ENCODE measurements at places on chromosomes 2 and 18. TPM values are rescaled to one million over a fixed set of nuclear protein-coding genes. Genes with fewer than 3 reads are reported as not detected.

- DNase-seq, result peak; percentile 21
Measured at GRCh38 chr2:239164335-239164871, 236.4 kb downstream of the HDAC4 start.

- no peak for DNase-seq
Measured at GRCh38 chr2:37625156-37625555, 46.3 kb downstream of the CDC42EP3 start.

DNA sequence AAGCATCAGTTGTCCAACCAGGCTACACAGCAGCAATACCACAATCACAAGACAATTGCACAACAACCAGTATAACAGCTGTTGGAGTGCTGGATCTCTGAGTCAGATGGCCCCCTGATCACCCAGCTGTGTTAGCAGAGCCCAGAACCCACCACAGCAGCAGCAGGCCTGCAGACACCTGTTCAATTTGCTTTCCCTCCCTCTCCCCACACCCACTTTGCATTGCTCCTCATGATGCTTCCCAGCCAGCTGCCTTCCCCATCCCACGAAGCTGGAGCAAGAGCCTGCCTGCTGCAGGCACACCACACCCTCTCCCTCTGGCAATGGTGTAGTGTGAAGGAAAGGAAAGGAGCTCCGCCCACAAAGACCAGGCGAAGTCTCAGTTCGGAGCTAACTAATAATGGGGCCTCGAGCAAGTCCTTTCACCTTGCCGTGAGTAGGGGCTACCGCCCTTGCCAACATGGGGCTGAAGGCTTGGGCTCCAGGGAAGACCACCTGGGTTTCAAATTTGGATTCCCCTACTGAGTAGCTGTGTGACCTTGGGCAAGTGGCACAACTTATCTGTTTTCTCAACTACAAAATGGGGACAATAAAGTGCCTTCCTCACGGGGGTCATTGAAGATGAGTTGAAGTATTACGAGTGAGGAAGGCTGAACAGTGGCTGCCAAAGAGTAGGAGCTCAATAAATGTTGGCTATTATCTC, 19.4 kb upstream of the ZBTB7C start:
- no peak for DNase-seq

DNA sequence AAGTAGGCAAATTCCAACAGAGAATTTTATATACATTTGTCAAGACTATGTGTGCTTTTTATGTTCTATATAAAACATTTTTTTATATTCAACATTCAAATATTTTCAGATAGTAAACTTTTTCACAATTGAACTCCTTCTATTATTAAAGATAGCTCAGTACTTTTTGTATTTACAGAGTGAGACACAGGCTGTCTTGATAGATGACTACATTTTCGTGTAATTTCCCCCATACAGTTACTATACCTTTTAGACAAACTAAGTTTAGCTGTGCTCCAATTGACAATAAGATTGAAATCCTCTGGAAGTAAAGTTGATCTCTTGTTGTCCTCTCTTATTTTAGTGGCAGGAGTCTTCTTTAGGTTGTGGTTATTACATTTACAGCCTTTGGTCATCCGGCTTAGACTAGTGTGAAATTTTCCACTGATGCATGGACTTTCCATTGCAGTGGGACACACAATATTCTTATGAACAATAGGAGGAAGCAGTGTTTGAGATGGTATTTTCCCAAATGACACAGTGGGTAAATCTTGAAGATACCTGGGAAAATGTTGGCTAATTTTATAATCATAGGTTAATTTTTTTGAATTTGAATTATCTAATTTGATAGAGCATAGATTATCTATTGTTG, 21.0 kb downstream of the ZSWIM2 start:
- no peak for DNase-seq

GRCh38 chr2:8546612-8547283, 135.1 kb upstream of the ID2 start:
- no peak for DNase-seq

- DNase-seq, result peak; percentile 63
Measured at GRCh38 chr18:26655525-26656430, 107.4 kb upstream of the KCTD1 start.

DNA sequence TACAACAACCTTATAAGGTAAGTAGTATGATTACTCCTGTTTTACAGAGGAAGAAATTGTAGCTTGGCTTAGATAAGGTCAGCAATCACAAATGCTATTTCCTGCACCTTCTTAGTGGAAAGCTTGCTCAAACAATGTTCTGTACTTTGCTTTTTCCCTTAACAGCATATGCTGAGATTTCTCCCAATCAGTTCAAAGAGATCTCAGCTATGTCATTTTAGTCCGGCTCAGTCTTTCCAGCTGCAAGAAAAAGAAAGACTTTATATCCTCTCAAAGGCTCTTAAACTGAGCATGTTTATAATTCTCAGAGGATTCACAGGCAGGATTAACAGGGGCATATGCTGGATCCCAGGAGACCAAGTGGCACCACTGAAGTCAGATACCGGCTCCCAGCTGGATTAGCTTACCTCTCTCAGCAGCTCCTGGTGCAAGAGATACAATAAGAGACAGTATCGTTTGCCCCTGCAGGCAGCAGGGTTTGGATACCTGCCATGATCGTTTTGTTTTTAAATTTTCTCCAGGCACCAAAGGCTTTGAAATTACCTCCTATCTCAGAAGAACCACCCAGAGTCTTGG, 29.5 kb downstream of the KIAA2012 start:
- DNase-seq, result no peak

DNA sequence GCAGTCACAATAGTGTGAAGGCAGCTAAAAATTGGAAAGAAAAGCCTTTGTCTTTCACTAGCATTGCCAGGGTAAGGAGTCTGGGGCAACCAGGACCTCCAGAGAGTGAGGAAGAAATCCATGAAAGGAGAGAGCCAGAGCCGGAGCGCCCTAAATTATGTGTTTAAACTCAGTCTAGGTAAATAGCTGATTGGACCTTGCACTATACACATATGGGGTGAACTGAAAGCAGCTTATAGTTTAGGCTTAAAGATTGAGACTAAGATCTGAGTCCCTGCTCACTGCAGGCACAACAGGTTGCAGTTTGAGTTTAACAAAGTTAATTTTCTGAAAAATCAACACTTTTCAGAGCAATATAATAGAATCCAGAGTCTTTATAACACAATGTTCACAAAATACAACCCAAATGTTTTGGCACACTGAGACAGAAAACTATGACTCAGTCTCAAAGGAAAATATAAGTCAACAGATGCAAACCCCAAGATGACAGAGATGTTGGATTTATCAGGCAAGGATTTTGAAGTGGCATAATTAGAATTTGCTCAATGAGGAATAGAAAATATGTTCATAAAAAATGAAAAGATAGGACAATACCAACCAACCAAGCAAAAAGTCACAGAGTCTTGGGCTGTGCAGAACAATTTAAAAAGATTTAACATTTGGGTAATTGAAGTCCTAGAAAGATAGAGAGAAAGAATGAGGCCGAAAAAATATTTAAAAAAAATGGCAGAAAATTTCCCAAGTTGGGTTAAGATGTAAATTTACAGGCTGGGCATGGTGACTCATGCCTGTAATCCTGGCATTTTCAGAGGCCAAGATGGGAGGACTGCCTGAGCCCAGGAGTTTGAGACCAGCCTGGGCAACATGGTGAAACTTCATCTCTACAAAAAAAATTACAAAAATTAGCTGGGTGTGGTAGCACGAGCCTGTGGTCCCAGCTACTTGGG, 39.6 kb downstream of the DOK1 start:
- no peak for DNase-seq

DNA sequence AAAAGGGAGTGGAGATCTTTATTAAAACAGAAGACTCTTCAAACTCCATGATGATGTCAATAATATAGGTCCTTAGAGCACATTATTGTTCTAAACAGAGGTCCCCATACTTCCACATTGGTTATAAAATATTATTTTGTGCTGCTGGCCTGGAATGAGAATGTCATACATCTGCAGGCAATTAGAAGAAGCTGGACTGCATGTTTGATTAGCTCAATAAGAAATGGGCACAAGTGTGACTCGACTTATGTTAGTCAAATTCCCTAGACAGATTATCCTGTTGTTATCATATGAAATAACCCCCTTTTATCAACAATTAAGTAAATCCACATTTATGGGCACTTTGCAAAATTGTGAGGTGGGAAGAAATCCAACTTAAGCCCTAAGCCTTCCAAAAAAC, 8.8 kb downstream of the EFEMP1 start:
- DNase-seq, result no peak

DNA sequence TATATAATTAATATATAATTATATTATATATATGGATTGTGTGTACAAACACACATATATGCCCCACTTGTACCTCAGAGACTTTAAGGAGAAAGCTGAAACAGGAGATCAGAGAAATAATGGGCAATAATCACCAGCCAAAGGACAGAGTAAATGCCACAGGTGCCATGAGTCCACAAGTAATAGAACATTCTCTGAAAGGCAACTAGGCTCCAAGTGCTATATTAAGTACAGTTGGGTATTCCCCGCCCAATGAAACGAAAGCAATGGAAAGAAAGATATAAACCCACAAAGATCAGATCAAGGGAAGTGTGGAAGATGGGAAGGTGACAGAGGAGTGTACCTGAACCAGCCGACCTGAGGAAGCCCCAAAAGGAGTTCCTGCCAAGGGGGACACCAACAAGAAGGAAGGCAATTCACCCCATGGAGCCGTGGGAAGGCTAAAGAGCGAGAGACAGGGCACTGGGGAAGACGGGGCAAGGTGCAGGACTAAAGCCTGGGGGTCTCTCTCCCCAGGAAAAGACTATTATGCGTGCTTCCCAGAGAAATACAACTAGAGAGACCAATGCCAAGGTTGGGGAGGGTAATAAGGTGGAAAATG, 19.0 kb downstream of the DYM start:
- DNase-seq, result no peak

DNA sequence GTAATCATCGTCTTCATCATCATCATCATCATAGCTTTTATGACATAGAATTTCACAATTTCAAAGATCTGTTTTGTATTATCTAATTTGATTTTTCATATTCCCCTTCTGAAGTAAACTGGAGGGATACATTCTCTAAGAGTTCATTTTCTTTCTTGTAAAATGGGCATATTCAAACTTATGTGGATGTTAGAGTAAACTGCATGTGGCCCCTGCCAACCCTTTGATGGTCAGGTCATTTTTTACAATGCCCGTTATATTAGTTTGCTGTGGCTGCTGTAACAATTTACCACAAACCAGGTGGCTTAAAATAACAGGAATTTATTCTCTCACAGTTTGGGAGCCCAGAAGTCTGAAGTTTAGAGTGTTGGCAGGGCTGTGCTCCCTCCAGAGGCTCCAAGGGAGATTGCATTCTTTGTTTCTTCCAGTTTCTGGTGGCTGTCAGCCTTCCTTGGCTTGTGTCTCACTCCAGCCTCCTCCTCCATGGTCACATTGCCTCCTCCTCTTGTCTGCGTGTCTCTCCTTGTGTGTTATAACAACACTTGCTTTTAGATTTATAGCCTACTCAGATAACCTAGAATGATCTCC, 127.5 kb upstream of the MMADHC start:
- peak; percentile 15 for DNase-seq

GRCh38 chr18:56235481-56236013, 402.8 kb downstream of the TXNL1 start:
- DNase-seq, result no peak

- no peak for DNase-seq
Measured at GRCh38 chr2:133734716-133735495, 166.6 kb upstream of the NCKAP5 start.

DNA sequence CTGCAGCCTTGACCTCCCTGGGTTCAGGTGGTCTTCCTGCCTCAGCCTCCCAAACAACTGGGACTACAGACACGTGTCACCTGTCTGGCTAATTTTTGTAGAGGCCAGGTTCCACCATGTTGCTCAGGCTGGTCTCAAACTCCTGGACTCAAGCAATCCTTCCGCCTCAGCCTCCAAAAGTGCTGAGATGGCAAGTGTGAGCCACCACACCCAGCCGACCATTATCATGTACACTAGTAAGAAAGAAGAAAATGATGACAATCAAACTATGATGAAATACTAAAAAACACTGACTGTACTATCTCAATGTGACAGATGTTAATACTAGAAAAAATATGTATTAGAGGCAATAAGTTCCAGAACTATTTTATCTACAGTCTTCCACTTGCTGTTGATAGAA, 420.9 kb downstream of the TRIB2 start:
- no peak for DNase-seq

- DNase-seq, result peak; percentile 41
Measured at GRCh38 chr2:229910832-229911412, 10.9 kb downstream of the TRIP12 start.

- DNase-seq, result peak; percentile 45
Measured at GRCh38 chr2:176638167-176639015, 369.1 kb downstream of the MTX2 start.

GRCh38 chr18:28584731-28585130, 407.8 kb upstream of the CDH2 start:
- no peak for DNase-seq

DNA sequence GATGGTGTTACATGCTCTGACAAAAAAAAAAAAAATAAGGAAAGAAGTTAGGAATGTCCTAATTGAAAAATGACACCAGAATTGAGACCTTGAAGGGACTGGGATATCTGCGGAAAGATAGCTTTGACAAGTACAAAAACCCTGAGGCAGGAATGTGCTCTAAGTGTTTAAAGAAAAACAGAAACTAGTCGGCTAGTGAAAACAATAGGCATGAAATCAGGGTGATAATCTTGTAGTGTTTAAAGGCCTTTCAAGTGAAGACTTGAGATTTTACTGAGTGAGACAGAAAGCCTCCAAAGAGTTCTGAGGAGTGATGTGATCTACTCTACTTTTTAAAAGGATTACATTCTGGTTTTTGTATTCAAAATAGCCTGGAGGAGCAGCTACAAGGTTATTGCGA, 107.4 kb downstream of the COBLL1 start:
- no peak for DNase-seq

- no peak for DNase-seq
Measured at GRCh38 chr2:51866361-51866760, 834.4 kb upstream of the NRXN1 start.

DNA sequence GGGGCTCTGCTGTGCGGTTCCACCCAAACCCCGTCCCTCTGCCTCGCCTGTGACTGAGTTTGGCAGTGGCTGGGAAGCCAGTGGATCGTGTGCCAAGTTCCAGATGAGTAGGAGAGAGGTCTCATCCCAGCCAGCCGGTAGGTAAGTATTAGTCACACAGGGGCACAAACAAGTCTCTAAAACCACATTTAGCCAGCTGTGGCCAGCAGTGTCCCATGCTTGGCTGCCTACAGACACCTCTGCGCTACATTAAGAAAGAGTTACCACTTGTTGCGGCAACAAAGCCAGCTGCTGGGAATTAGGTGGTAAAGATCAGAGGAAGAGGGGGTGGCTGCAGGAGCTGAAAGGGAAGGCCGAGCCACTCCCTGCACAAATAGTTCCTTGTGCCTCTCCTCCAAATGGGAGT, 81.2 kb downstream of the GATA6 start:
- peak; percentile 64 for DNase-seq

- no peak for DNase-seq
Measured at GRCh38 chr2:197124639-197125390, 185.8 kb downstream of the ANKRD44 start.

The CXCR1 gene
- polyA plus RNA-seq, result 0.03 TPM

The FIGN gene
- not detected for polyA plus RNA-seq

The HOXD13 gene
- not detected for polyA plus RNA-seq

The REEP1 gene
- 10.7 TPM for polyA plus RNA-seq

The EHD3 gene
- 1.1 TPM for polyA plus RNA-seq

The STAT4 gene
- polyA plus RNA-seq, result 1.1 TPM

The SATB2 gene
- polyA plus RNA-seq, result 33.9 TPM

The ACOXL gene
- not detected for polyA plus RNA-seq

The IL36A gene
- not detected for polyA plus RNA-seq

The SRD5A2 gene
- not detected for polyA plus RNA-seq

The FN1 gene
- polyA plus RNA-seq, result 4.2 TPM

The NT5DC4 gene
- polyA plus RNA-seq, result 0.04 TPM

The NR4A2 gene
- polyA plus RNA-seq, result 5.7 TPM

Measured in small intestine (tissue), 16 donors.